AG08396 (cell line): ENCODE measurements at places on chromosomes 7 and 10.

DNA sequence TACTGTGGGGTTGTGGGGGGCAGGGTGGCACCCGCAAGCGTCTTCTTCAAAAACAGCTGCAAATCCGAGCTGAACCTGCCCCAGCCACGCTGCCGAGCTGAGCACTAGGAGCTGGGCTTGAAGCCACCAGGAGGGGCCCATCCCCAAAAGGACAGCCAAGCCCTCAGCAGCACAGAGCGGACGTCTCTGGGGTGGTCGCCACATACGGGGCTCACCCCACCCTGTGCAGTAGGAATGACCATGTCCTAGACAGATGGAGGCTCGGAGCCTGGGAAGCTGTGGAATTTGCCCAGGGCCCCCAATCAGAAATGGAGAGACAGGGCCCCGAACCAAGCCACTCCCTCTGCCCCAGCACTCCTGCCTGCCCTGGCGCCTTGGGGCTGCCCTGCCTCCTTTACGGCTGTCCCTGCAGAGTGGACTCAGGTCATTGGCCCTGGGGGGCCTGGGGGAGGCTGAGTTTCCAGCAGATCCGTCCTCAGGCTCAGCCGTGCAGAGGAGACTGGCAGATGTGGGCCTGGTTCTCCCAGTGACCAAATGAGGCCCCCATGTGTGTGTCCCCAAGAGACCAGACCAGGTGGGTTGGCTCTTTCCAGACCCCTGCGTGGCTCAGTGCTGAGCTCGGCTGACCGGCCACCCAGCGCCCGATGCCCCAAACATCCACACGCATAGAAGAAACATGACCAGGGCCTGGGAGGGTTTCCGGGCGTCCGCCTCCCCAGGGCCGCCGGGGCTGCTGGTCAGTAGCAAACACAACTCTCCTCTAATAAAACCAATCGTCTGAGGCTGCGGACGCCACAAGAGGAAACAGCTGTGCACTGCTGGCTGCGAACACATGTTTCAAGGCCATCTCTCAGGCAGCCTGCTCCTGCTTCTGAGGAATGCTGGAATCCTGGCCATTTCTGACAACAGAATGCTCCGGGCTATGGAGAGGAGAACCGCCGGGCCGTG is 54.9 kb downstream of the PDGFA start:
- no peak for DNase-seq

DNA sequence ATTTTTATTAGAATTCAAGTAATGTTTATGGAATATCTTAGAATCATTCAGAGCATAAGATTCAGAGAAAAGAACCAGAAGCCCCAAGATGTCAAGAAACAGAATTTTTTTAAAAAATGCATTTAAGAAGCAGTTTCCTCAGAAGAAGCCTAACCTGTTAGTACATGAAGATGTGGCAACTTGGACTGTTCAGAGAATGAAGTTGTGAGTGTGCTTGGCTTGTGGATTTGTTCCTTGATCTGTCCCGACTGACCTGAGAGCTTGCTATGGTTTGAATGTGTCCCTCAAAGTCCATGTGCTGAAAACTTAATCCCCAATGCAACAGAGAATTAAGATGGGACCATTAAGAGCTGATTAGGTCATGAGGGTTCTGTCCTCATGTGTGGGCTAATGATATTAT is 13.8 kb upstream of the AFAP1L2 start:
- no peak for DNase-seq

DNA sequence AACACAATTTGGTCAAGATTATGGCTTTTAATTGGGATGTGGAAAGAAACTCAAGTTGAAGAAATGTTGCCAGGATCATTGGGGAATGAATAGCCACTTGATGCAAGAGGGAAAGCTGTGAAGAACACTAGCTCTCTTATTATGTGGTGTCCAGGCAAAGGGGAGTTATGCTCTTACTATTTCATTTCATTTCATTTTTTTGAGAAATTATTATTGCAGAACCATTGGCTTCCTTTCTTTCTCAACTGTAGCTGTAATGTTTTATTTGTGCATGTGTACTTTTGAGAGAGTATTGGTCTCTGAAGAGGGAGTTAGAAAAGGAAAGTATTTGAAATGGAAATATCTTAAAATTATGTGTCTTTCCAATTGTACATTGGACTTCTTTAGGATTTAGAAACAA is 312.6 kb upstream of the BMPER start:
- DNase-seq: no peak

DNA sequence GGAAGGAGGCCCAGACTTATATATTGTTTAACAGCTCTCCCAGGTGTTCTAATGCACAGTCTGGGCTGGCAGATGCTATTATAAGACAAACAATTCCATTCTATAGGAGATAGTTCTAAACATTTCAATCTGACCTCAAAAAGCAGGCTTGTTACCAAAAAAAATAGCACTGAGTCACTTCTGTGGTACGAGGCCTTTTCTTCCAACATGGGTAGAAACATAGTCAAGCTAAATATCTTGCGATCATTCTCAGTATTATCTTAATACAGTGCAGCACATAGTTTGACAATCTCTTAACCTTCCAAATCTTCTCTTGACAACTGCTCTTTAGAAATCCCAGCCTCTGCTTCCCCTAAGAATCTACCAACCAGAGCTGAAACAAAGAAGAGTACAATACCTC is 46.6 kb upstream of the MKX start:
- DNase-seq: no peak

DNA sequence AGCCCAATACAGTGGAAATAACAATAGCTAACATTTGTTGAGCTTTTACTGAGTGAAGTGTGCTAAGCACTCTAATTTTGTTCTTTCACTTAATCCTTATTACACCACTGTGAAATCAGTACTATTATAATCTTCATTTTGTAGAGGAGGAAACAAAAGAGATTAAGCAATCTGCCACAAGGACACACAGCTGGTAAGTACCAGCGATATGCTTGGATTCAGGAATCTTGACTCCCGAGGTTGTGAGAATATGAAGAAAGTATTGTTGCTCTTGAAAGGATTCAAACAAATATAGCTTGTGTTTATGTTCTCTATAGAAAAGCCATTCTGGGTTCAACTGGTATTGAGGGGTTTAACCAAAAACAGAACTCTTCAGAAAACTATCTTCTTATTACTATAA is 93.7 kb upstream of the HECTD2 start:
- no peak for DNase-seq
